ENCODE measurements at places on chromosomes 6 and 20.
A peak's percentile ranks its signal among the peaks of the same experiment; 100 is the strongest.

DNA sequence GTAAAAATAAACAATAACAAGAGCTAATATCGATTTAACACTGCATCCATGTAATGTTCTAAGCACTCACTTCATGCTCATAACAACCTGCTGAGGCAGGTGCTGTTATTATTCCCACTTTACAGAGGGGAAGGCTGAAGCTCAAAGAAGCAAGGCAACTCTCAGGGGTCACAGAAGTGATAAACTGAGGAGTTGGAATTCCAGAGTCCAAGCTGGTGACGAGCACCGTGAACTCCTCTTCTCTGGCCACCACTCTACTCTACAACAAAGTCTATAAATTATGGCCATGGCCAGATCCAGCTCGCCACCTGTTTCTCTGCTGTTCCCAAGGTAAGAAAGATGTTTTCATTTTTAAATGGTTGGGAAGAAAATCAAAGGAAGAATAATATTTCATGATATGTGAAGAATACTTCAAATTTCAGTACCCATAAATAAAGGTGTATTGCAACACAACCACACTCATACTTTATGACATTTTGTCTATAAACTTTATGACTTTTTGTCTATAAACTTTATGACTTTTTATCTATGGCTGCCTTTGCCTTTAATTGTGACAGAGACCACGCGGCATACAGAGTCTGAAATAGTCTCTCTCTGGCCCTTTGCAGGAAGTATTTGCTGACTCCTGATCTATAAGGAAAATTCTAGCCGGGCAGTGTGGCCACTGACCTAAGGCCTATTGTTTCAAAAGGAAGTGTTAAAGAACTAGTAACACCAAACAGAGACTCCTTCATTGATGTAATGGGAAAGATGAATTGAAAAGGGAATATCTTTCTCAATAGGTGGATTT lies 113.2 kb upstream of the KCNG1 start:
- no peak for DNase-seq

- DNase-seq: no peak
Measured at GRCh38 chr20:46359233-46359751, 47.1 kb downstream of the ELMO2 start.

DNA sequence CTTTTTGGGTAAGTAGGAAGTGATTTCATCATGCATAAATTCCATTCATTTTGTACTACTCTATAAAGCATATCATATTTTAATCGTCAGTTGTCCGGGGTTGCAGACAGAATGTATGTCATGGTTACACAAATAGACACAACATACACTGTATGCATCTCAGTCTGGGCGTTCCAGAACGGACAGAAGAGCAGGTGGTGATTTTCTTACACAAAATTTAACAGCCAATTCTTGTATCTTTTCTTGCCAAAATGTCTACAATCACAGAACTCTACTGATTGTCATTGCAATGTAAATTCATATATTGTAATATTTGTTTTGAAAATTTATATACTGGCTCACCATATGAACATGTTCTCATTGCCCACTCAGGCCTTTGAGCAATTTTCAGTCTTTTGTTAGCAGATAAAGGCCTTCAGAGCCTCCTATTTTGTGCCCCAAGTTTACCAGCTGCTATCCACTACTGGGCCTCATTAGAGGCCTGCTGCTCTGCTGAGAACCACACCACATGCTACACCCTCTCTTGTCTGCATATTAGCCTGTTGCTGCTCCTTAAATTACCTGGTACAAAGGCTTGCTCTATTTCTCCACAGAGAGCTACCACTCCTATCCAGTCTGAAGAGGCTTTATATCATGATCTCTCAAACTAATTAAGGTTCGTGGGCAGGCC lies 61.5 kb downstream of the PRDM13 start:
- no peak for DNase-seq

- DNase-seq: no peak
Measured at GRCh38 chr6:63731930-63732329, 96.3 kb downstream of the PHF3 start.

- DNase-seq: no peak
Measured at GRCh38 chr6:168213121-168213524, 106.5 kb downstream of the DACT2 start.

- DNase-seq: peak; percentile 82
Measured at GRCh38 chr6:82396964-82397751, 33.5 kb downstream of the TPBG start.

- no peak for DNase-seq
Measured at GRCh38 chr20:49706630-49707091, 7.0 kb downstream of the B4GALT5 start.

GRCh38 chr6:128966934-128967333 lies 84.0 kb downstream of the LAMA2 start:
- no peak for DNase-seq

- DNase-seq: no peak
Measured at GRCh38 chr20:14569641-14570040, 232.2 kb upstream of the FLRT3 start.

DNA sequence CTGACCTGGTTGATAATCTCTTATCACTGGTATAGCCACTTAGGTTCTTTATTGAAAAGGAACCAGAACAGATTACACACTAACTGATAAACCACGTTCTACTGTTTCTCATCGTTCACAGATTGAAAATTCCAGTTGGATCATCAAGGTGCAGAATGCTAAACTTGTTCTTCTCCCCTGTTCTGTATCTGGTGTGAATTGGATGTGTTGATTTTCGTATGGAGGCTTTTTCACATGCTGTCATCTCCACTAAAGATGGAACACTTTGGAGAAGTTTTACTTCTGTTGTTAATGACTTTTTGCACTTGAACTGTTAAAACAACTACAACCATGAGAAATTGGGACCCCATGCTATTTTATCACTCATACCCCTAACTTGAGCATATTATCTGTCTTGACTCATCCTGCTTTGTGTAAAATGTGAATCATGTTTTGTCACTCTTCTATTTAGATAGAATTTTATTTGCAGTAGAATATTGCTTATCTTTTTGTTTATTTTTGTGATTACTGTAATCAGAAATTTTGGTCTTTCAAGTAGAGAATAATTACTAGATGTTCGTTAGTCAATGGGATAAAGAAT lies 17.5 kb downstream of the VAPB start:
- DNase-seq: no peak

GRCh38 chr6:79157961-79158644 lies 76.4 kb downstream of the HMGN3 start:
- DNase-seq: no peak

DNA sequence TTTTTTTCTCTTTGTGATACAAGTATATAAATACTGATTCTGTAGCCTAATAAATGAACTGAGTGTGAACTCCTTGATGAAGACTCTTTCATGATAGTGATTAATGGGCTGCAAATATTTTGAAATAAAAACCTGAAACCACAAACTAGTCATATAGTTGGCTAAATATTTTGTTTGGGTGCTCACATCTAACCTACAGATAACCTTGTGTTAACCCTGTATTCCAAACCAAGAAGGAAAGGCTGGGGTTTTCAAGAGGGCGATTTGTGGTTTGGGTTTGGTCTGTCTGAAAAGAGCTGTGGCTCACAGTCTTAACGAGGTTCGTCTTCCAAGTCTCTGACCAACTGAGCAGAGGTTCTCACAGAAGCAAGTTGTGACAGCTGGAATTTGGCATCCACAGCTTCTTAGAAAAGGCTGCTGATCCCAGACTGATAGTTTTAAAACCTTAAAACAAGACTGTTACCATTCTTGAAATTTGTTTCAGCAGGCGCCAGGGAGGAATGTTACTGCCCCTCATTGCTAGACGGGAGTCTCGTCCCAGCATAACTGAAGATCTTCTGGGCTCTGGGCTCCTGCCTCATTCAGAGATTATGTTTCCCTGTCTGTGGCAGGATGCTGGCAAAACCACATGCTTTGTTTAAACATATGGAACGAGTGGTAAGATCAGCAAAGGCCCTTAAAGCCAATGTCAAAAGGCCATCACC lies 736.4 kb upstream of the MARCKS start:
- peak; percentile 95 for DNase-seq

- DNase-seq: no peak
Measured at GRCh38 chr20:48864254-48864653, 36.5 kb upstream of the PREX1 start.

DNA sequence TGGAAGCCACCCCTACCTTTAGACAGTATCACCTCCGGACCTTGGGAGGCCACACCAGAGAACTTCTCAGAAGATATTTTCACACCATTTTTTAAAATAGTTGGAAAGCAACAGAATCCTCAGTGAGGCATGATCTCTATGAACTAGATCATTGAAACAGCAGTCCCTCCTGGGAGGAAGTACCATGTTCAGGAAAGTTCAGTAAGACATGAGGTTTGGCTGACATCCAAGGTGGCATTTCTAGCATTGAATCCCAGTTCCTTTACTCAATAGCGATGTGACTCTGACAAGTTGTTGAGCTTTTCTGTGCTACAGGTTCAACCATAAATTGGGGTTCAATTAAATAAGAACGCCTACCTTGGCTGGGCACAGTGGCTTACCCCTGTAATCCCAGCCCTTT lies 169.0 kb downstream of the TBC1D7 start:
- DNase-seq: no peak

DNA sequence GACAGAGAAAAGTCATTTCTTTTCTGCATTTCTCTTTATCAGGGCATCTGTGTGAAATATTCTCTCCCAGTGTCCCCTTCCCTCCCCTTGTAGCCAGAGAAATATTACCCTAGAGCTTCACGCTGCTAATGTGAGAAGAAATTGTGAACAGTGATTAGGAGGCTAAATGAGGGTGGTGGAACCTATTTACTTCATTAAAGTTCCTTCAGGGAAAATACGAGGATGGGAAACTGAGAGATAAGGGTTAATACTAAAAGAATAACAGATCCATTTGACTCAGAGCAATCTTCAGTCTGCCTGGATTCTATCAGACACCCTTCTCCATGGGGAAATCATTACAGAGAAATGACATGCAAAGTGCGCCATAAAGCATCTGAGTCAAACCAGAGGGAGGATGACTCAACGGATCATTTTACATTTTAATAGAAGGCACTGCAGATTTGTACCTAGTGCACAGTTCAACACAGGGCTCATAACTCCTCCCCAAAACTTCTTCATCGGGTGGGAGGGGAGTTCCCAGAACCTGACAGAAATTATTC lies 131.3 kb downstream of the GJA10 start:
- DNase-seq: peak; percentile 81

DNA sequence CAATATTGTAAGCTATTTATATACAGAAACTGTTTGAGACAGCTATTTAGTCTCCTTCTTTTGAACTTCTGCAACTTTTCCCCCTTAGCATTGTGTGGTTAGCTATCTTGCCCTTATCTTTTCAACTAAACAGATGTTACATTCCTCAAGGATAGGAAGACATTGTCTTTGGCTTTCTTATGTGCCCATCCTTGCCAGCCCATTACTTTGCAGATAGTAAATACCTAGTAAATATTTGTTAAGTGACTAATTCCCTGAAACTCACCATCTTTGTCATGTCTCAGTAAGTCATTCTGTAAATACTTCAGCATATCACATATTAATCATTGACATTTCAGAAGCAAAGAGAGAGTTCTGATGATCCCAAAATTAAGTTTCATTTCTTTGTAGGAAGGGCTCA lies 69.1 kb upstream of the FLRT3 start:
- DNase-seq: peak; percentile 76

DNA sequence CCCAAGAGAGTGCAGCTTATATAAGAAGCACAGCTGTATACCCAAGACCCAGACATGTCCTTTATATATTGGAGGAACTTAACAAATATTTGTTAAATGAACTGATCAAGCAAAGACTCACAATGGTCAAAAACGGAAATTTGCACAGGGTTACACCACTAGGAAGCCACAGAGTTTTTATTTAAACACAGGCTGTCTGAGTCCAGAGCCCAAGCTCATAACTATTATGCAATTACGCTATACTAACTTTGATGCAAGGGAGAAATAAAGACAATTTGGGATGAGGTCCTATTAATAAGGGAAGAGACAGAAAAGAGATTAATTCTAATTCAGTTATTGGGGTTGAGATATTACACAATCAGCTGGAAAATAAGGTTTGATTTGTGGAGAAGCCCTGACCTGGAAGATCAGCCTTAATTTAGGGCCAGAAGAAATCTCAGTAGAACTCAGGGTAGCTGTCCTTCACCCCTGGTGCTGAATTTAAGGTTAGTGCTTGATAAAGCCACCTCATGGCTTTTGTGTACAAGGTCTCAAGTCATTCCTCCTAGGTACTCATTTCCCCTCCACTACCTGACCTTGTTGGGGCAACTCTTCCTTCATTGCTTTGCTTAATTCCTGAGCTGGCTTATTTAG lies 10.5 kb upstream of the ZNF334 start:
- DNase-seq: peak; percentile 5
